ENCODE measurements at places on chromosomes 2 and 18.

GRCh38 chr2:54492335-54492734, 36.2 kb downstream of the SPTBN1 start:
- no peak for DNase-seq

DNA sequence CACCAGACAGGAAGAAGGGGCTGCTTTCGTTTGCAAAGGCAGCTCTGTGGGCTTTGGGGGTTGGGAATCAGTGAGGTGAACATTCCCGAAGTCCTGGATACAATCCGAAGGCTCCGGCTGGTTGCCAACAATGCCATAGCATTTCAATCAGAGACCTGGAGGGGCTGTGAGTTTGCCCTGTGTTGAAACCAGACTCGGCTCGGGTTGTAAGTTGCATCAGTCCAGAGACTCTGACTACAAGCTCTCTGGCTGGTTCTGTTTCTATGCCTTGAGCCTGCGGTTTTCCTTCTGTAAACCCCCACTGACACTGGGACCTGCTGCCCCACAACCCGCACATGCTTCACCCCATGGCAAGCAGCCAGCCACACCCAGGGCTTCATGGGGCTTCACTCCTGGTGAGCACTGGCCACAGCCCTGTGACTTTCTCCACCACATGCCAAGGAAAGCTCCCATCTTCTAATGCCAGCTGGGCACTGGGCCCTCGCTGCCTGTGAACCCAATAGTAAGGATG, 85.7 kb upstream of the ODC1 start:
- DNase-seq = no peak

DNA sequence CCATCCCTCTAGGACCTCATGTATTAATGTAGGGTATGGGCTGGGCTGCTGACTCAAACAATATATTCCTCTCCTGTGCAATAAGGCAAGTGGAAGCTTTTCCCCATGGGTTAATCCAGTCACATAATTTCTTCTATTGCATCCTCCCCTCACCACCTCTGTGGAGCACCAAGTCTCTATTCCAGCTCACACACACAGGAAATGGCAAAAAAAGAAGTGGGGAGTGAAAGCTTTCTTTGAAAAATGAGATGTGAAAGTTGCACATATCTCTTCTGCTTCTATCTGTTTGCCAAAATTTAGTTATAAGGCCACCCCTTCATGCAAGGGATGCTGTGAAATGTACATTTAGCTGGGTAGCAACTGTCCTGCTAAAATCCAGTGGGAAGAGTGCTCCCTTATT, 121.3 kb downstream of the CDC42EP3 start:
- no peak for DNase-seq

- DNase-seq = peak; percentile 45
Measured at GRCh38 chr18:49728542-49728941, 84.8 kb downstream of the ACAA2 start.

DNA sequence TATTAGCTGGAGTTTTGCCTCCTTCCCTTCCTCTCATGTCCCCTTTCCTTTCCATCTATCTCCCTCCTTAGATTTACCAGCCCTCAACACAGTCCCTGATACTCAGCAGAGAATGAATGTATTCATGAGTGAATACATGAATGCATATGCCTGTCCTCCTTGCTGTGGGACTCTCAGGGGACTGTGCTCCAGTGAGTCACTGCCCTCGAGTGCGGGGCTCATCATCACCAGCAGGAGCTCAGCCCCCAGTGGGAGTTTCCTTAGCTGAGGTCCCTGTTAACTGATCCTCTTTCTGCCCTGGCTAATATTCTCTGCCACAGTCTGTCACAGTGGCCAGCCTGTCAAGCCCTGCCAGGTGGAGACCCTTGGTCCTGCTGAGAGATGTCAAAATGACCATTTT, 104.9 kb upstream of the LHCGR start:
- DNase-seq = no peak

GRCh38 chr2:207385076-207385475, 144.7 kb upstream of the CREB1 start:
- DNase-seq = no peak

DNA sequence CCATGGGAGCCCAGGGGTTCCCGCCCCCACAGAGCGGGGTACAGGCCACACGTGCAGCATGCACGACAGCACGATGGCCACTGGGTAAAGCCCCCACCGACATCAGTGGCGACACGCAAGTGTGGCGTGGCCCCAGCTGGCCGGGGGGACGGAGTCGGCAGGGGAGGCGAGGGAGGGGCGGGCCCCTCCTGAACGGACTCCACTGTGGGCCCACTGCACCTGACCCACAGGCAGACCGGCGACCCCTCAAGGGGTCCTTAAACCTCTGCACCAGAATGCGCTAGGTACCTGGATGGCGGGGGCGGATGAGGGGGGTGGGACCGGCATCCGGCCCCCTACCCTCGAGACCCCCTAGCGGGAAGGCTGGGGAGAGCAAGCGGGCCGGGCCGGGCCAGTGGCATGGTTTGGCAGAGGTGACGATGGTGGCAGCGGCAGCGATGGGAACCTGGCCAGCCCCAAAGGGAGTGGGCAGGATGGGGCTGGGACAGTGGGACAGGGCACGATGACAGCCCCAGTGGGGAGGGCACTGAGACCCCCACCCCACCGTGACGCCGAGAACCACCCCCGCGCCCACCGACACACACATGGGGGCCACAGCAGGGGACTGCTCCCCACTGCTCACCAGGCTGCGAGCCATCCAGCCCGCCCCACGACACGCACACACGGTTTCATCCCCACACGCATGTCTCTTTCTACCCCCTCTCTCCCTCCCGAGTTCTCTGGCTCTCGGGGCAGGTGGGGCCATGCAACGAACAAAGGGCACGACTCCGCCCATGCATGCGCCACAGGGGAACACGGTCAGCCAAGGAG, 91.9 kb upstream of the ANKRD30BL start:
- DNase-seq = no peak

DNA sequence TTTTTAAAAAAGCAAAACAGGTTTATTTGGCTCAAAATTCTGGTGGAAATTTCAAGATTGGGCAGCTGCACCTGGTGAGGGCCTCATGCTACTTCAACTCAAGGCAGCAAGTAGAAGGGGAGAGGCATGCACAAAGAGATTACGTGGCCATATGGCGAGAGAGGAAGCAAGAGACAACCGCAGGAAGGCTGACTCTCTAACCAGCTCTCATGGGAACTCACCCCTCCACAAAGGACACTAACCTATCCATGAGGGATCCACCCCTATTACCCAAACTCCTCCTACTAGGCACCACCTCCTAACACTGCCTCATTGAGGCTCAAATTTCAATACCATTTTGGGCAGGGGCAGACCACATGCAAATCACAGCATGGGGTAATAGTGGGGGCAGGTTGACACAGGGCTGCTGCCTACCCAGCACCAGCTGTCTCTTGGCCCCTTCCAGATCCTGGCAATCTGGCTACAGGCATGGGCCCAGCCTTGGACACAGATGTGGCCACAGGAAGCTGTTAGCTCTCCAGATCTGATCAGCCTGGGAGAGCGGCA, 2.0 kb upstream of the CAPN10 start:
- DNase-seq = no peak

DNA sequence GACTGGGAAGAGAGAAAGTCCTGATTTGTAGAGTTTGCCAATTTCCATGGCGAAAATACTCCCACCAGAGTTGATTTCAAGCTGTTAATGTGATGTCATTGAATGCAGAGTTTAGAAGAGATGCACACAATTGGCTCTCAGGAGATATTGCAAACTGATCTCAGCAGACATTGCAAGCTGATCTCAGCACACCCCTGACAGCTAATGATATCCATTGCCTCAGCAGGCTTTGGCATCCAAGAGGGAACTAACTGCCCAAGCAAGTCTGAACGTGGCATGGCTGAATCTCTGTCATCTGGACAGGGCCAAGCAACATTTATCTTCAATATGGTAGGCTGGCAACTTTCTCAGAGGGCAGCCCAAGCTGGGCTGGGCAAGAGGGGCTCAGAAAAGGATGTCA, 78.4 kb upstream of the CYP1B1 start:
- DNase-seq = no peak

- no peak for DNase-seq
Measured at GRCh38 chr2:26424221-26424620, 22.5 kb downstream of the DRC1 start.

- no peak for DNase-seq
Measured at GRCh38 chr18:37156330-37156942, 327.5 kb downstream of the KIAA1328 start.

DNA sequence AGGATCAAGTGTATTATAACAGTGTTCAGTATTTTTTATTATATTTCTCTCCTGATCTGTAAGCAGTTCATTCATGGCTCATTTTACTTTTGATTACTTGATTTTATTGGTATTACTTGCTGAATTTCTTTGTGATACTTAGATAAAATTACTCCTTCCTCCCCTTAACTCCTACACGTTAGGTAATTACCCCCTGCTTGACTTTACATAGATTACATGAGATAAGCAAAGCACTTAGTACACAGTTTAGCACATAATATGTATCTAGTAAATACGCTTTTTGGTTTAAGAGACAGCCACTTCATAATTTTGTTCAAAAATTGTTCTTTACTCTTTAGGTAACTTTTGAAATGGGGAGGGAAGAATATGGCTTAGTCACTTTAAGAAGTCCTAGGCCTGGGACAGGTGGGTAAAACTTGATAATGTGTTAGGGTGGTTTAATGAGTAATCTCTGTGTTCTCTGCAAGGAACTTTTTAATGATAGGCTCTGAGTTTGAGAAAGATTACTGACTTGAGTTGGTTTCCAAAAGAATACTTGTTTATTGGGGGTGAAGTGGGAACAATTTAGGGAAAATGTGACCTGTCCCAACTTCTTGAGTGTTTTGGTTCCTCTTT, 80.9 kb downstream of the NCOA1 start:
- no peak for DNase-seq

- DNase-seq = no peak
Measured at GRCh38 chr2:84676295-84676694, 160.0 kb downstream of the DNAH6 start.

GRCh38 chr2:233928594-233929351, 11.6 kb downstream of the TRPM8 start:
- DNase-seq = peak; percentile 44

- DNase-seq = no peak
Measured at GRCh38 chr2:149063177-149063576, 24.7 kb downstream of the LYPD6B start.

GRCh38 chr2:235073868-235074413, 122.1 kb downstream of the SH3BP4 start:
- no peak for DNase-seq

DNA sequence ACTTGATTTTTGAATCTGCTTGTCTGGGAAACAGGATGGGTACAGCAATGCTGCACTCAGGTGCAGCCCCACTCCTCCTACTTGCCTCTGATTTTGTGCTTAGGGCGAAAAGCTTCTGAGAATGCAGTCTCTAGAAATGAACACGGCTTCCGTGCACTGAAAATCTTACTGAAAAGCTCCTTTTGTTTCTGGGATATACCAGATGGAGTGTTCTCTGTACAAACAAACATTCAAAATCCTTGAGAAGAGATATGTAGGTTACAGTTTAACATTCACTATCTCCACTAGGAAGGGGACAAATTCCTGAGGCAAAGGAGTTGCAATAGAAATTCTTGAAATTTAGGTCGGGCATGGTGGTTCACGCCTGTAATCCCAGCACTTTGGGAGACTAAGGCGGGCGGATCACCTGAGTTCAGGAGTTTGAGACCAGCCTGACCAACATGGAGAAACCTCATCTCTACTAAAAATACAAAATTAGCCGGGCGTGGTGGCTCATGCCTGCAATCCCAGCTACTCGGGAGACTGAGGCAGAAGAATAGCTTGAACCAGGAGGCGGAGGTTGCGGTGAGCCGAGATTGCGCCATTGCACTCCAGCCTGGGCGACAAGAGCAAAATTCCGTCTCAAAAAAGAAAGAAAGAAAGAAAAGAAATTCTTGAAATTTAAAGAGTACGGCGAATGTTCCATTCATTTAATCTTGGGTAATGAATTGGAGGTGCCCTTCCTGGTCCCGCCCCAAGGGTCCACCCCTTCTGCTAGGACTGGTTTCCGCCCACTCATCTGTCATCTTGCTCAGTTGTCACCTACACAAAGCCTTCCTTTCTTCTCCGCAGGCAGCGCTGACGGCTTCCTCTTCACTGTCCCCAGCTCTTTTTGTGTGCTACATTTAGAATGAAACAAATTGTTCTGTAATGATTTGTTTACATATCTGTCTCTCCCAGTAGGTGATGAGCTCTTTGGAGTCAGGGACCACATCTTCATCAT, 92.4 kb downstream of the SOCS6 start:
- DNase-seq = no peak

GRCh38 chr2:230955163-230955737, 30.2 kb upstream of the GPR55 start:
- DNase-seq = no peak

DNA sequence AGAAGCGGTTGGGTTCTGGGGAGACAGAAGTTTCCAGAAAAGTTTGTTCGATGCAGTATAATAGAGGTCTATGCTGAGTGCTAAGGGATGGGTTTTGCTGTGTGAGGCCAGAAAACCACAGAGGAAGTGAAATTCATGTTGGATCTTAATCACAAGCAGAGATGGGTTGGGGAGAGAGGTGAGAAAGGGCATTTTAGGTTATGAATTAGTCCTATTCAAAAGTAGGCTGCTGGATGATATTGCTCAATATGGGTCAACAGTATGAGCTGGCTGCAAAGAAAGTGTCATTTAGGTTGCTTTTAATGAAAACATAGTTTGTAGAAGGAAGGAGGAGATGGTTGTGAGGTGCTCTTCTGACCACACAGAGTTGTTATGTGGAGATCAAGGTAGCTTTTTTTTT, 118.8 kb upstream of the LHCGR start:
- DNase-seq = no peak

DNA sequence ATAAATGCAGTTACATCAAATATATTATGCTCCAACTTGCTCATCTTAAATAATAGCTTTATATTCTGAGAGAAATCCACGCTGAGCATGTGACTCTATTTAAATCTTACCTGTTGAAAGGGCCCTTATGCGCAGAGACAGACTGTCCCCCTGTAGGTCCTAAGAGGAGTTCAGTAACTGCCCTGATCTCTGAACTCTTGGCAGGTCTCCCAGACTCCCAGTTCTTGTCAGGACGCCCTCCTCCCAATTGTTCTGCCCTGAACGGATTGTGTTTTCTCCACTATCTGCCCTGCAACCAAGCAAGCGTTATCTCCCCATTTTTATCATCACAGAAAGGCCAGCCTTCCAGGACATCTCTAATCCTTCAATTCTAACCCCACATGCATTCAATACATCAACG, 954.6 kb downstream of the TSN start:
- no peak for DNase-seq

DNA sequence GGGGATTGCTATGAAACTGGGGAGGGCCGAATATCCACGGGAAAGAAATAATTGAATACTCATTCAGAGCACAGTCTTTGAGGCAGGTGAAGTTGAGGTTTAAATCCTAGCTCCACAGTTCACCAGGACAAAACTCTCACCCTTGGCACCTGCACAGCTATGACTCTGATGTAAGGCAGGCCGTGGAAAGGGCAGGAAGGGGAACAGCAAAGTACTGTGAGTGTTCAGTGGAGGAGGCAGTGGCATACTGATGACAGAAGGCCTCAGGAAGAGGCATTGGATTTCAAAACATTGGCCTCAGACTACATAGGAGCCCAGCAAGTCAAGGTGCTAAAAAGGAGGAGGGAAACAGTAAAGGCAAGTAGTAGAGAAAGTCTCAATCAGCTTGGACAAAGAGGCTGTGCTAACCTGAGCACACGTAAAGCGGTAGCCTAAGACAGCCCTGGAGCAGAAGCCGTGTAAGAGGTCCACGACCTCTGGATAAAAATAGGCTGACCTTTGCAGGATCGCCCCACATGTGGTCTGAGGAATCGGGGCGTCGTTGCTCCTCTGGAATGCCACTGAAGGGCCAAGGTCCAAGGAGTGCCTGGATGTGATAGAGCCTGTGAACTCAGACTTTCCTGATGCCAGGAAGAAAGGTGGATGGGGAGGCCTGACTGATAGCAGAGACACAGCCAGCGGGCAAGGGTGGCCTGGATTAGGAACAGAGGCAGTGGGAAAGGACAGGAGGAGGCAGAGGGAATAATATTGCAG, 243.6 kb downstream of the PID1 start:
- DNase-seq = no peak

Measured in ACHN (cell line).